ENCODE measurements at places on chromosomes 13 and 19.

DNA sequence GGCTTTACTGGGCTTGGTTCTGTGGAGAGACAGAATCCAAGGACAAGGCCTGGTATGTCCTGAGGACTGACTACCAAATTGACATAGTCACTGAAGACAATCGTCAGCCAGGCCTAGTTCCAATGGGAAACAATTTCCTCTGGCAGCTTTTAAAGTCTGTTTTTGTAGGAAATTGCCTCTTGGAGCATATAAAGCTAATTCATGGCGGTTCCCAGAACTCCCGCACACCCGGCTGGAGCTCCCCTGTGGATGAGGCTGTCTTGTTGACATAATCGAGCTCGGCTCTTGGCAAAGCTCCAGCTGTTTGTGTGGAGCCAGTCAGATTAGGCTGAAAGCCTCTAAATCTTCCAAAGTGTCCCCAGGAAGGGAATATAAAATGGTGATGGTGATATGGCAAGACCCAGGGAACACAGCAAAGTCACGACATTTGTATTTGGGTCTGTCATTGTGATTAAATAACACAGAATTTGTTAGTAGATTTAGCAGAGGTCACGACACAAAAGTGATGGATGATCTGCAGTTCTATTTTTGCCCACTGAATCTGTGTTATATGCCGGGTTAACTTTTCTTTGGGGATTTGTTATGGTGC, 395.0 kb downstream of the PCDH9 start:
- DNase-seq: no peak

DNA sequence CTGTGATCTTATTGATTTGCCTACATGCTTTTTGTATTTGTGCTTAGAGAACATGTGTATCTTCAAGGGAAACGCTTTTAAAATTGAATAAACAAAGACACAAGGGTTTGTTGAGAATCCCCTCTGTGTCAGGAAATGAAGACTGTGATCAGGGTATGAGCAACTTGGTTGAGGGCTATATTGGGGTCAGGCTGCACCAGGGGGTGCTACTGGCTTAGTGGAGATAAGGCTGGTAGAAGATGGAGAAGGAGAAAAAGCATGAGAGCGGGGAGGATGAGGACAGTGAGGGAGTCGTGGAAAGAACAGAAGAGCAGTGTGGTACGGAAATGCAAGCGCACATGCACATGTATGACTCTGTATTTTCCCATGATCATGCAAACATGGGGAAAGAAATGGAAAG, 201.6 kb downstream of the MTUS2 start:
- no peak for DNase-seq

DNA sequence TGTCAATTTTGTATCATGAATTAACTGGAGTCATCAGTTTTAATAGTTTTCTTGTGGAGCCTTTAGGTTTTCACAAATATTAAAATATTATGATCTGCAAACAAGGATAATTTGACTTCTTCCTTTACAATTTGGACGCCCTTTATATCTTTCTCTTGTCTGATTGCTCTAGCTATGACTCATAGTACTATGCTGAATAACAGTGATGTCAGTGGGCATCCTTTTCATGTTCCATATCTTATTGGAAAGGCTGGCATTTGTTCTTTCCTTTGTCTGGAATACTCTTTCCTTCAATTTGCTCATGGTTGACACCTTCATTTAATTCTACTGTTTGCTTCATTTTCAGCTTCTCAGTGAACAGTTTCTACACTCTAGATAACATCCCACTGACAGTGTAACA, 1129.3 kb downstream of the SLITRK5 start:
- DNase-seq: no peak

- DNase-seq: no peak
These were observed 50.3 kb upstream of the TUBGCP3 start for GRCh38 chr13:112638157-112638750.

DNA sequence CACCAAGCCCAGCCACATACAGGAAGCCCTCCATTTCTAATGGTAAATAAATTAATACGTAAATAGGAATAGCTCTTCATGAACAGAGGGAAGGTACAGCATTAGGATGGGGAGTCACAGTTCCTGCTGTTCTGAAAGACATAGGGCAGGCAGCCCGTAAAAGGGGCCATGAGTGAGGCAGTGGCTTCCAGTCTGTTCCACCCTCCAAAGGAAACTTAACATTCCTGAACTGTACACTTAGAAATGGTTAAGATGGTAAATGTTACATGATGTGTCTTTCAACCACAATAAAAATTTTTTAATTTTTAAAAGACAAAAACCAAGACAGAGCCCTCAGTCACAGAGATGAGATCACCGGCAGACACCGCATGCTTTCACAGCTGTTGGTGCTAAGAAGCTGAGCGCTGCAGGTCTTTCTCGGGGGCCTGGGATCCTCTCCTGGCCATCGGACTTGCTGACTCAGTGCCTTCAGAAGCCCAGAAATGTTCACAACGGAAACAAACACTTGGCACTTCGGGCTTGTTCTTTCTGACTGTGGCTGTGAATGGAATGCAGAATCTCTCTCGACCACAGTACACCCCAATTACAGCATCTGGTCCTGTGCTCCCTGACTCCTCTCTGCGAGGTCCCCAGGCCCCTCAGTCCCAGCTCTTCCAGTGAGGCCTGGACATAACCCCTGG, 36.4 kb downstream of the EPS15L1 start:
- peak; percentile 99 for DNase-seq

- no peak for DNase-seq
These were observed 47.9 kb upstream of the FLT1 start for GRCh38 chr13:28542804-28543203.

- DNase-seq: no peak
These were observed 157.2 kb upstream of the OBI1 start for GRCh38 chr13:78816154-78816553.

GRCh38 chr13:20775961-20776360, 2.2 kb upstream of the EEF1AKMT1 start:
- no peak for DNase-seq

GRCh38 chr13:45474584-45475454, 10.1 kb downstream of the COG3 start:
- no peak for DNase-seq

GRCh38 chr19:1811472-1811894, 593 bp downstream of the ATP8B3 start:
- peak; percentile 74 for DNase-seq

GRCh38 chr13:113086991-113087922, 18.3 kb upstream of the F7 start:
- DNase-seq: no peak

- DNase-seq: no peak
These were observed 4.2 kb upstream of the ZIC2 start for GRCh38 chr13:99977334-99977911.

- no peak for DNase-seq
These were observed 140.6 kb upstream of the RNF113B start for GRCh38 chr13:98317573-98318171.

Measured in EL (cell line).